ENCODE measurements at places on chromosomes 13 and 19. TPM values are rescaled to one million over a fixed set of nuclear protein-coding genes. Genes with fewer than 3 reads are reported as not detected.

ZNF627 gene
- 60.0 TPM for total RNA-seq

ARHGEF18 gene
- 23.8 TPM for total RNA-seq

POU4F1 gene
- under 0.01 TPM for total RNA-seq

GZMM gene
- total RNA-seq, result not detected

PROZ gene
- not detected for total RNA-seq

BORA gene
- total RNA-seq, result 1.5 TPM

LGALS14 gene
- total RNA-seq, result not detected

SH2D3A gene
- total RNA-seq, result under 0.01 TPM

PPP1R12C gene
- 19.9 TPM for total RNA-seq

CPB2 gene
- not detected for total RNA-seq

ANKRD24 gene
- total RNA-seq, result 8.9 TPM

CEACAM1 gene
- not detected for total RNA-seq

KLK13 gene
- total RNA-seq, result not detected

DCT gene
- total RNA-seq, result 2.2 TPM

POU2F2 gene
- total RNA-seq, result 4.9 TPM

EBI3 gene
- 0.25 TPM for total RNA-seq

LGALS7 gene
- 0.74 TPM for total RNA-seq

ALOX5AP gene
- total RNA-seq, result 0.74 TPM

ACP5 gene
- total RNA-seq, result 0.25 TPM

ZNF749 gene
- 28.8 TPM for total RNA-seq

KLC3 gene
- total RNA-seq, result 0.25 TPM

NKG7 gene
- total RNA-seq, result not detected

LHB gene
- total RNA-seq, result not detected

ZIC5 gene
- 2.0 TPM for total RNA-seq

SELENOV gene
- not detected for total RNA-seq

IZUMO4 gene
- total RNA-seq, result 3.0 TPM

ZNF491 gene
- total RNA-seq, result 9.3 TPM

PRRG2 gene
- total RNA-seq, result 0.25 TPM

DMPK gene
- 21.9 TPM for total RNA-seq

RNF17 gene
- not detected for total RNA-seq

PLD3 gene
- total RNA-seq, result 106 TPM

IGFL3 gene
- total RNA-seq, result not detected

DCLK1 gene
- total RNA-seq, result 256 TPM

VMAC gene
- total RNA-seq, result 3.0 TPM

CD37 gene
- total RNA-seq, result 3.4 TPM

MEDAG gene
- total RNA-seq, result 0.49 TPM

ADGRE1 gene
- total RNA-seq, result under 0.01 TPM

CCDC124 gene
- total RNA-seq, result 26.3 TPM

VSTM2B gene
- total RNA-seq, result 15.5 TPM

ZNF471 gene
- total RNA-seq, result 17.0 TPM

AMH gene
- 0.74 TPM for total RNA-seq

GRIK5 gene
- 37.1 TPM for total RNA-seq

PRSS57 gene
- not detected for total RNA-seq

JAK3 gene
- 0.98 TPM for total RNA-seq

ZNF582 gene
- total RNA-seq, result 5.2 TPM

METTL21C gene
- total RNA-seq, result not detected

TNNT1 gene
- total RNA-seq, result 0.49 TPM

OR7A5 gene
- total RNA-seq, result not detected

CEACAM8 gene
- total RNA-seq, result 0.25 TPM

LGI4 gene
- 5.2 TPM for total RNA-seq

VSTM1 gene
- not detected for total RNA-seq

USPL1 gene
- total RNA-seq, result 36.9 TPM

OXGR1 gene
- 1.2 TPM for total RNA-seq

FUT6 gene
- not detected for total RNA-seq

LINGO3 gene
- total RNA-seq, result 0.74 TPM

TNNI3 gene
- total RNA-seq, result 0.98 TPM

Measured in temporal lobe (tissue), 4 donors.